Kidney epithelial cell (primary cell): ENCODE measurements at places on chromosomes 12 and 14. TPM values are rescaled to one million over a fixed set of nuclear protein-coding genes. Genes with fewer than 3 reads are reported as not detected.

The OR4N5 gene
- total RNA-seq, result not detected in 2 replicates

- no peak for DNase-seq
These were observed 128.1 kb upstream of the AMIGO2 start for GRCh38 chr12:47207829-47208248.

GRCh38 chr12:98908866-98909265 is 263.8 kb downstream of the APAF1 start:
- DNase-seq, result no peak

GRCh38 chr14:75435473-75435872 is 7.7 kb downstream of the JDP2 start:
- no peak for DNase-seq

DNA sequence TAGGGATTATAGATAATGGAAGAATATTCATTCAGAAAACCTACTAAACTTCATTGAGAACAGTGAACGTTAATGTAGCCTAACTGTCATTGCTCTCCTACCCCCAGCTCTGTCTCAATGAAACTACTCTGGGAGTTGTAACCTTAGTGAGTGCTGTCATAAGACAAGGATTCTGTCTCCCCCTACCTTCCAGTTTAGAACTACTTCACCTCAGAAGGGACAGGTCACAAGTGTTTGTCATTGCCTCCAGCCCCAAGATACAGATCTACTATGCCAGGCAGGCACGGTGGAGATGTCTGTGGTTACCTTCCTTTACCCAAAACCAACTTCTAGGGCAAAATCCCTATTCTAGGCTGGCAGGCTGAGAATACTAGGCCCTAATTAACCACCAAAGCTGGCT is 833.1 kb upstream of the SEL1L start:
- no peak for DNase-seq

The MARCHF9 gene
- 15.1 and 16.7 TPM in 2 replicates for total RNA-seq

- DNase-seq, result no peak
These were observed 14.7 kb upstream of the NCOR2 start for GRCh38 chr12:124582108-124582424.

- no peak for DNase-seq
These were observed 838 bp downstream of the LRIG3 start for GRCh38 chr12:58919231-58920101.

DNA sequence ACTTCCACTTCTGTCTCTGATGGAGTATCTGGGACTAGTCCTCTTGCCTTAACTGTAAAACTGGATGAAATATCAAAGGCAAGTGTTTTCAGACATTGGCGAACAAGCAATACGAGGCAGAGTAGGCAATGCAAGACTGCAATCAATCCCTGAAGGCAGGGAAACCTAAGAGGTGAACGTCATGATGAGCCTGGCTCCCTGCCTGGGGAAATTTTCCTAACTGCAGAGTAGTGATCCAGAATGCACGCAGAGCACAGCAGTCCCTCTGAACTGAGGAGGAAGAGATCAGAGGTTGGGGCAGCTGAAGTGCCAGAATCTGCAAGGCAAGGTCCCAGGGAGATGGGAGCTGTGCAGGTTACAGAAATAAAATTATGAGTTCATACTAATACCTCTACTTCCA is 18.5 kb downstream of the BHLHE41 start:
- no peak for DNase-seq

- no peak for DNase-seq
These were observed 96.7 kb downstream of the CEP128 start for GRCh38 chr14:80844872-80845271.

GRCh38 chr12:17381211-17381610 is 708.8 kb downstream of the RERGL start:
- DNase-seq, result no peak

DNA sequence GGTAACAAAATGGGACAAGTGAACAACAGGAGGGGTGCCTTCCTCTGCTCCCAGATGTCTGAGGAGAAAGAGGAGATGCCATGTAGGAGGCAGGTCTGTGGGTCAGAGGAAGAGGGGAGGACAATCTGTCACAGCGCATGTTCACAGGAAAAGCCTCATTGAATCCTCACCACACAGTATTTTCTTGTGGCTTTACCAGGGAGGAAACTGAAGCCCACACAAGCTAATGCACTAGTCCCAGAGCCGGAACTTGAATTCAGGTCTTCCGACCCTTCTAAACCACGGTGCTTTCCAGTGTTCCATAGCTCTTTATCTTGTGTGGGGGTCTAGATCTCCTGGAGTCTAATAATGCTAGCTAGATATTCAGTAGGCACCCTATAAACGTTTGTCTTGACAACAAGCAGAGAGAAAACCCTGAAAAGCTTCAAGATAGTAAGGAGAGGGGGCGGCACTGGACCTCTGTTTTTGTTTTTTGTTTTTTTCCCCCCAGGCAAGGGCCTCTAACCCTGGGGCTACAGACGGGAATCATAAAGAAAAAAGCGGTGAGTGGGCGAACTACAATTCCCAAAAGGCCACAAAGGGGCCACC is 371 bp upstream of the SHMT2 start:
- no peak for DNase-seq

DNA sequence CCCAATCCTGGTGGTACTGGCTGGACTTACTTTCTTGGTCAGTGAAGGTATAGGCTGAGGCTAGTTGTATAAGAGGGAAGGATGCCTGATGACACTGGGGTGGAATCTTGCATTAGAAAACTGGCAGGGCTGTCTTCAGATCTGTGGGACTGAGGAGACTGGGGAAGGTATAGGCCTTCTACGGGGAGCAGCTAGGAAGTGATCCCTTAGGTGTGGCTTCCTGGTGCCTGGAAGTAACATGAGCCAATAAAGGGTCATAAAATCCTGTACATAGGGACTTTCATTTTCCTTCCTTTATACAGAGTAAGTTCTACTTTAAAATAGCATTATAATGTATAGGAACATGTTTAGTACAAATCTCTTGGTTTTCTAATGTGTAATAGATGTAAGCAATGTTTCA is 716.8 kb downstream of the LRFN5 start:
- no peak for DNase-seq

GRCh38 chr12:25852792-25853191 is 105.7 kb upstream of the RASSF8 start:
- no peak for DNase-seq

- no peak for DNase-seq
These were observed 18.0 kb downstream of the LRRC74A start for GRCh38 chr14:76844223-76844622.

DNA sequence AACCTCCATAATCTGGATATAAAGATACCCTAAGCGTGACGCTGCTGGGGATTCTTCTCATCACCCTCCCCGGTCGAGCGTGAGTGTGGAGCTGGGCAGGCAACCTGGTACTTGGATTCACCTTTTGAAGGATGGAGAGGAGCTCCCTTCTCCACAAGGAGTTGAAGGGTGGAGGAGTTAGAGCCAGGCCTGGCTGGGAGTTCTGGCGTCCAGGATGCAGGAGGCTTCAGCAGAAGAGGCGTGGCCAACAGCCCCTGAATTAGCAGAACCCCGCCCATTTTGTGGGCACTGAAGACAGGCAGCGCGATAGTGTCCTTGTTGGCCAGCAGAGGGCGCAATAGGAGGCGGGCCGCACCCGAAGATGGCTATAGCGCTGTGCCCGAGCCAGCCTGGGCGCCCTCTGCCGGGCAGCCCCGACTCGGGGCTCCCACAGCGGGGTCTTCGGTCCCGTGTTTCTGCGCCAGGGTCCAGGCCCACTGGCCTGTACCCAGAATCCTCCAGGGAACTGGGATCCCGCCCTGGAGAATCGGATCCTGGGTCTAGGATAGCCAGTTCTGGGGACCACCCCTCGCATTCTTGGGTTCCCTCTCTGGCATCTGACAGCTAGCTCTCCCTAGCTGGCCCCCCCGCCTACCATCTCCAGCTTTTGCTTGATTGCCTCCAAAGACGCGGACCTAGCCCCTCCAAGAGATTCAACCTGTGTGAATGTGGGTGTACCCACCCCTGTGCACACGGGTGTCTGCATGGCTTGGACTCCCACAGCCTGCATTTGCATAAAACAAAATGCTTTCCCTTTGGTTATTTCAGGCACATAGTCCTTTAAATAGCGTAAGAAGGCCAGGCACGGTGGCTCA is 26.0 kb upstream of the SMUG1 start:
- DNase-seq, result peak; percentile 63

The CEBPE gene
- total RNA-seq, result not detected in 2 replicates

DNA sequence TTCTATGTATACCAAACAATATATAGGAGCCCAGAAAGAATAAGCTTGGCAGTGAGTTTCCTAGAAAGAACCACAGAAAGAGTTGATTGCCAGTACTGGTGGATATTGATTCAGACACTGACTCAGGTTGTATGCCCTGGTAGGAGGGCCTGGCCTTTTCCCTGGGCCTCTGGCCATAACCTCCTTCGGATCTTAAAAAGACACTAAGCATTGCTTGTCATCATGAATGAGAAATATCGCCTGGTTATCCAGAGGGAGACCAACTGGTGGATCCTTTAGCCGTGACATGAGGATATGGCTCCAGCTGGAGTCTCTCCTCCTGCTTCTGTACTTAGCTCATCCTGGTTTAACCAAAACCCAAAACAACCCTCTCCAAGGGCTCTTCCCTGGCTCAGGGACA is 231.5 kb downstream of the MSRB3 start:
- DNase-seq, result no peak

The IAPP gene
- total RNA-seq, result not detected in 2 replicates

DNA sequence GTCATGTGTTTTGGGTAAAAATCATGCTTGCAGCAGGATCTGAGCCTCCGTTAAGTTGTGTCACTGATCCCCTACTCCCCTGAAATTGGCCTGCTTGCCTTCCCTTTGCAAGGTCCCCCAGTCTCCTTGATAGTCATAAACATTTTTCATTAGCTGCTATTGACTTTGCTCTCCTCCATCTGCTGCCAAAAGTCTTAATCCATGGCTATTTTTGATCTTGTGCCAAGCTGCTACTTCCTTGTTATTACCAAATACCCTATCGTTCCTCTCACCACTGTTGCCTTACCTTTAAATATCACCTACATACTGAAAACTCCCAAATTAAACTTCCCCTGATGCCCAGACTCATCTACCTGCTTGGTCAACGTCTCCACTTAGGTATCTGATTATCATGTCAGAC is 148.3 kb downstream of the PHLDA1 start:
- no peak for DNase-seq

DNA sequence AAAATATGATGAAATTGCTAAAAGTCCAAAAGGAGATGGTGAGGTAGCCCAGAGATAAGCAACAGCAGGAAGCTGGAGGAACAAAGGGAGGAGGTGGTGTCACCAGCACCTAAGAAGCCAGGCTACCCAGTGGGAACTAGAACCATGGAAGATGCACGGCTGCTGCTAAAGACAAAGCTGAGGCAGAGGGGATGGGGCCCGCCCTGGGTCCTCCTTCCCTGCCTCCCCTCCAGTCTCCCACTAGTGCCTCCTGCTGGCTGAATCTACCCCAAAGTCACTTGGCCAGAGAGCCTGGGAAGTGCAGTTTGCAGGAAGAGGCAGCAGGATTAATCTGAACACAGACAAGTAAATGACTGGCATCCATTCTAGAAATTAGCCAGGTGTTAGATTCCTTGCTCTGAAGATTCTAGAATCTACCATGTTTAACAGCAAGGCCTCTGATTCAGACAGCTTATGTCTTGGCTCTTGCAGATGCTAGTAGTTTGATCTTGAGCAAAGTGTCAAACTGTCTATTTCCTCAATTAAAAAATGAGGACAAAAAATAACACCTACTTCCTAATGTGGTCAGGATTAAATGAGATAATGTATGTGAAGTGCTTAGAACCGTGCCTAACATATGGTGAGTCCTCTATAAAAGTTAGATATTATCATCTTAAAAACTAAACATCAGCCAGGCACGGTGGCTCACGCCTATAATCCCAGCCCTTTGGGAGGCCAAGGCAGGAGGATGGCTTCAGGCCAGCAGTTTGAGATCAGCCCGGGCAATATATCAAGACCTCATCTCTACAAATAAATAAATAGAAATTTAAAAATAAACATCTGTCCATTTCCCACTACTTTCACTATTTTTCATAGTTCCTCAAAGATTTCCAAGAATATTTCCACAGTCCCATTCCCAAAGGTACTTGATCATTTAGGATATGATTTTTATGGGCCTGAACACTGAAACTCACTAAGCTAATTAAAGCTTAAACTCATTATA is 5.8 kb upstream of the LRP10 start:
- DNase-seq, result no peak

DNA sequence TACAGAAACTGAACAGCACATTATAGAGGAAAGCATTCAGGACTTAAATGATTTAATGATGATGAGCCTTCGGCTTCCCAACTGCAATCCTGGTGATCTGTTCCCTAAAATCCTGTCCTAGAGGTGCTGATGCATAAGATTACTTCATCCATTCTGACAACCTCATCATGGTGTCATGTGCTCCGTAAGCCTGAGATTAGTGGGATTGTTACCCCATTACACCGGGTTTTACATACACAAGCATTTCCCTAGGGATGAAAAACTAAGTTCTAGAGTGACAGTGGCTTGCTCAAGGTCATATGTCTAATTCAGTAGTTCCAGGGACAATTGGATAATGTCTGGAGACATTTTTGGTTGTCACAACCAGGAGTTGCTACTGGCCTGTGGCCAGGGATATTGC is 2.5 kb upstream of the RNASE13 start:
- no peak for DNase-seq

- DNase-seq, result no peak
These were observed 85.9 kb upstream of the ANO2 start for GRCh38 chr12:6031001-6031400.

DNA sequence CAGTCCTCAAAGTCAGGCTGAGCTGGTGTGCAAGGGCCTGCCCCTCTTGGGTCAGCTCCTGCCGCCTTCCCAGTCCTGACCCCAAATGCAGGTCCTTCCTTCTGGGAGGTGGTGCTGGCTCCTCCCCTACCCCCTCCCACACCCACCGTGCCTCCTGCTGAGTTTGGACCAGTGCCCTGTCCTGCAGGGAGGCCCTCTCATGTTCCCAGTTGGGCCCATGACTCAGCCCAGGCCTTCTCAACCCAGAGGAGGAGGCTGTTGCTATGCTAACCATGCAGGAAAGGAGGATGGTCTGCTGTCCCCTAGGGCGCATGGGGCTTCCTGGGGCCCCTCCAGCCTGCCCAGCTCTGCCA is 4.4 kb downstream of the ZBTB42 start:
- no peak for DNase-seq

GRCh38 chr14:50798048-50798421 is 32.9 kb downstream of the NIN start:
- no peak for DNase-seq
